ENCODE measurements at places on chromosomes 4 and X.

- no peak for DNase-seq
Measured at GRCh38 chrX:126825566-126826193, 6.2 kb downstream of the PRR32 start.

DNA sequence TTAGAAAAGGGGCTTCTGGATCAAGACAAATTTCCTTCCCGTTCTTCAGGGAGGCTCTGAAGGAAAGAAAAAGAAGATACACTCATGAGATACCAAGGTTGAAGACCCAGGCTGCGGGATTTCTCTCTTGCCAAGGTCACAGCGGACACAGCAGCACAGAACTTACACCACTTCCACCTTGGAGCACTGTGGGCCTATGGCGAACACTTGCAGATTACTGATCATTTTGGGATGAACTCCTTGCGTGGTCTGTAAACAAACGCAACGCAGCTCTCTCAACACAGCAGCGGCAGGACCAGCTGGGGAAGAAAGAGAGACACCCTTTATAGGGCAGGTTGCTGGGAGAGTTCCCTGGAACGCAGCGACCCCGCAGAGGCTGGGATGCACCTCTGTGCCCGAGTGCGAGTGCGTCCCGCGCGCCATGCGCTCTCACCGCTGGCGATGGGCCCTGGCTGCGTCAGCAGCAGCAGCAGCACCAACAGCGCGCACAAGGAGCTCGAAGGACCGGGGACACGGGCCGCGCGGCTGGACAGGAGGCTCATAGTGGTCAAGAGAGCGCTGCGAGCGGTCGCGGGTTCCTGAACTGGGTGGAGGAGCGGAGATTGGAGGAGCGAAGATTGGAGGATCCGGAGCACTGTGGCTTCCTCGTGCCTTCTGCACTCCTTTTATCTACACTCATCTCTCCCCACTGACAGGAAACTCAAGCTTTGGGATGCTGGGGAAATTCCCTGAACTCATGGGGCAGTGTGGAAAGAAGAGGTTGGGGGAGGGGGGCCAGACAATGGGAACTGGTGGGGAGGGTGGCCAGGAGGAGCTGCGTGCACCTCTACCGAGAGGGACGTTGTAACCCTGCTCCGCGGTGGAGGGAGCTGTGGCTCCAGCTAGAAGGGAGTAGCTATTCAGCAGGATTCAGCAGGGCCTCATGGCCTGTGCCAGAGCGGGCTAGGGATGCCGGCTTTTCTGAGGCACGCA, at the start of gene CXCL5:
Gene CXCL5, minus strand, starts transcription at position 638 of the 972 bp plus-strand sequence. Its CDS starts 96 bp downstream, at position 542.
- no peak for DNase-seq

DNA sequence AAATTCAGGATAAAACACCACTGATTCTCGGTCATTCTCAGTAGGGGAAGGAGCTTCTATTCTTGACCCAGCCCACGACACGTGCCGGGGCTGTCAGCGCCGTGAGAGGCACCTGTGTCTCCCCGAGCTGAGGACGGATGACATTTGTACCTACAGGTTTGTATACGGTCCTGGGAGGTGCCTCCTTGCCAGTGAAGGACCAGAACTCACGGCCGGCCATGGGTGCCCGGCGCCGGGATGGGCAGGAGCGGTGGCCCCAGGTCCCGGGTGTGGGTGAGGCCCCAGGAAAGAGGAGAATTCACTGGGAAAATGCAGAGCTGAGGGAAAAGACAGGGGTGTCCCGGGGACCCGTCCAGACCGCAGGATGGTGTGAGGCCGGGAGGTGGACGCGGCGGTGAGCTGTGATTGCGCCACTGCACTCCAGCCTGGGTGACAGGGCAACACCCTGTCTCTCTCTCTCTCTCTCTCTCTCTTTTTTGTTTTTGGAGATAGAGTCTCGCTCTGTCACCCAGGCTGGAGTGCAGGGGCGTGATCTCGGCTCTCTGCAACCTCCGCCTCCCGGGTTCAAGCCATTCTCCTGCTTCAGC, 48.9 kb upstream of the PPP2R3B start:
- no peak for DNase-seq

DNA sequence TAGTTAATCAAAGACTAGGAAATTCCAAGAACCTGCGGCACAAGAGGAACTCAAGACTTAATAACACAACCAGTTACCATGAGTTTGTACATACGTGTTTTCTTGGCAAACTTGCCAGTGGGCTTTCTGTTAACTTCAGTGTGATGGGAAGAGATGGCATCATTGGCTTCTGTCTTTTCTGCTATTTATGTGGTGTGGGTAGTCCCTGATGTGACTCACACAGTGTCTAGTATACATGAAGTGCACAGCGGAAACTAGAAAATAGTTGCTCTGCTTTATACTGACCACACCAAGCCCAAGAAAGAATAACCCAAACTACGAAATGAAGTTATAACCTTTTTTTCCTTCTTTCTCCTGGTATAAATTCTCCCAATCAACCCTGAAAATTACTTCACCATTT, 24.5 kb downstream of the DAPP1 start:
- no peak for DNase-seq

GRCh38 chr4:8915201-8916200, 43.9 kb upstream of the HMX1 start:
- peak; percentile 11 for DNase-seq

DNA sequence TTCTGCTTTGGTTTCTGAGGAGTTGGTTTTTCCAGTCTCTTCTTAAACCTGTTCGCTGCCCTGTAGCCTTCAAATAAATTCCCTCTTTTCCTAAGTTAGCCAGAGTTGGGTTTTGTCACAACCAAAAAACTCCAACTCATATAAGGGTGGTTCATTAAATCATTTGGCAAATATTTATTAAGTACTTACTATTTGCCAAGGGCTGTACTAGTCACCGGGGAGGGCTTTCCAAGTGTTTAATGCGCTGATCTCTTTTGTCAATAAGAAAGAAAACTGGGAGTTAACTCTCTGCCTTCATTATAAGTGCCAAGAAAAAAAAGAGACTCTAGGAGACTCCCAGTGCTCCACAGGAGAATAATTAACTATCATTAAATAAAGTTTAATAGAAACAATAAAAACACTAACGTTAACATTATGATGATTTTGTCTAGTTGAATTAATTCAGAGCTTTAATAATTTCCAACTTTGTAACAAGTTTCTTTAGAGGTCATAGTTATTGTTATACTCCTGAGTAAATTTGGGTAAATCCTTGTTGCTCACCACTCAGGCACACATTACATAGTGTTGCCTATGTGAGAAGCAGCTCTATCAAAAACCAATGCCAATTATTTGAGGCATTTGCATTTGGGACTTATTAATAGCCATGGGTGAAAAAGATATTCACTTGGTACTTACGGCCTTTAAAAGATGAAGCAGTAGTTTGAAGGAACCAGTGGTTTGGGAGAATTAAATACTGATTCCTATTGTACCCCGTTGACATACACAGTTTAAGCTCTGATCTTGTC, 122.5 kb upstream of the TEX13D start:
- DNase-seq: no peak

- DNase-seq: no peak
Measured at GRCh38 chrX:142040906-142041305, 137.2 kb downstream of the MAGEC1 start.

DNA sequence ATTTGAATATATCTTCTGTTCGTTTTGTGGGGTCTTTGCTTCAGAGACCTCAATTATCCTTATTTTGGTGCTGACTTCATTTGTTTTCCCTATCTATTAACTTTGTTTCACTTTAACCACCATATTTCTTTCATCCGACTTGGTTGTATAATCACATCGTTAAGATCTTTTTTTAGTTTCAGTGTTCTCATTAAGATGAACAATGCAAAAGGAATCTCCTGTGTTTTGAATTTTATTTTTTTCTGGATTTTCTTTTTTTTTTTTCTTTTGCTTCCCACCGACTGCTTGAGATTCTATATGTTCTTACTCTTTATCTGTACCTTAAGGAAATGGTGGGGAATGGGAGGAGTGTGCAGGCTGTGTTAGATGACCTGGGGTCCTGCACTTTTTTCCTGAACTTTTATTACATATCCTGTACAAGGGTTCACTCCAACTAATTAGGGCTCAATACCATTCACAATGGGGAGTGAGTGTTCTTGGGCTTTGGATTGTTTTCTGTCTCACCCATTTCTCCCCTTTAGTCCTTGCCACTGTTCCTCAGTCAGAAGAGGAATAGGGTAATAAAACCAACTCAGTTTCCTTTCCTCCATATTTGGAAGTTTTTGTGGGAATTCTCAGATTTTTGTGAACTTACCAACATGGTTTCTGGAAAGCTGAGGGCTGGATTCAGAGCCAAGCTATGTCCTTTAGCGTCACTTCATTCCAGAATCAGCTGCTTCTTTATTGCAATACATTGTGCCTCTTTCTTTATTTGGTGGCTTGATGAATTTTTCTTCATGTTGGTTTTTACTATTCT, 43.2 kb upstream of the BMPR1B start:
- no peak for DNase-seq

DNA sequence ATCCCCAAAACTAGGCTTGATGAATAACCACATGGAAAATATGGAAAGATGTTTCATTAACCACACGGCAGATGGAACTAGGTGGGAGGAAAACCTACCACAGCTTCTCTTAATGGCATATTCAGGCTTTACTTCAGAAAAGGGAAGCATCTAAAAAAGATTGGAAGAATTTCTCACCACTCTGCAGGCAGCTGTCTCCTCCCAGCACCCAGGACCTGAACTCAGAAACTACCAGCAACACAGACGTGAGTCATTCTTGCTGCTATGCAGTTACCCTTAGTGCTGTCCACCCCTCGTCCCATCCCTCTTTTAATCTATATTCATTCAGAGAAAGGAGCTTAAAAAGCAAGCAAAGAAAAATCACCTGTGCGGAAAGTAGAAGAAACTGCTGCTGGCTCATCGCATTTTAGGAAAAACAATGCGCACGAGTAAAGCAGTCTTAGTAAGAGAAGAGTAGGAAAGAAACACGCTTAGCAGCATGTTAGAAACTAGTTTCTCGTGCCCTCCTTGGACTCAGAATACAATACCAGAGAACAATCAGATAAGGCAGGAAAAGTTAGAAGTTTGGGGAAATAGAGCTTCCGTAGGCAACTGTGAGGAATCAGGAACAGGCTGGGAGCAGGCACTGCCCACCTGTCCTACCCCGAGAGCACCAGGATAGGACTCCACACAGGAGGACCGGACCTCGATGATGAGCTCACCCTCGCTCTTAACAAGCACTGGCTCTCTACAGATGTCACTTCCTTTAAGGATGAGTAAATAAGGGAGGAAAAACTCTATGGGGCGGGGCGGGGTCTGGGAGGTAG, 48.1 kb upstream of the ENPP6 start:
- no peak for DNase-seq

DNA sequence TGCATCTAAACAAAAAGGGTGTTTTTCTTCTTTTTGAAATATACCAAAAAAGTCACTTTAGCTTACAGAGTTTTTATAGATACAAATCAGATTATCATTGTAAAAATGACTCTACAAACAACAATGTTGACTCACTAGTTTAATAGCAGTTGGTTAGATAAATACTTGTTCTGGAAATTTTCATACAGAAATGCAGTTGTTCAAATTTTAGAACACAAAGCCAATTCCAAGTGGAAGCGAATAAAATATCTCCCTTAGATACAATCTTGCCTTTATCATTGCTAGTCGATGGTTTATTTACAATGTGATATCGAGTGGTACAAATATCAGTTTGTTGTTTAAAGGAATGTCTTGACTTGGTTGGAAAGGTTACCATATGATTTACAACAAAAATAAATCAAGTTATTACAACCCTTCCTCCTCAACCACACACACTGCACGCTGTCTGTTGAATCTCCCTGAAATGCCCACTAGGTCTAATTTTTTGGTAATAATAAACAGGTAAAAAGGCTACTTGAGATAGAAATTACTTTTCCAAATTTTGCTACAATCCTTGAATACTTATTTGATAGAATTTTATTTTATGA, 114.8 kb downstream of the CDS1 start:
- no peak for DNase-seq

DNA sequence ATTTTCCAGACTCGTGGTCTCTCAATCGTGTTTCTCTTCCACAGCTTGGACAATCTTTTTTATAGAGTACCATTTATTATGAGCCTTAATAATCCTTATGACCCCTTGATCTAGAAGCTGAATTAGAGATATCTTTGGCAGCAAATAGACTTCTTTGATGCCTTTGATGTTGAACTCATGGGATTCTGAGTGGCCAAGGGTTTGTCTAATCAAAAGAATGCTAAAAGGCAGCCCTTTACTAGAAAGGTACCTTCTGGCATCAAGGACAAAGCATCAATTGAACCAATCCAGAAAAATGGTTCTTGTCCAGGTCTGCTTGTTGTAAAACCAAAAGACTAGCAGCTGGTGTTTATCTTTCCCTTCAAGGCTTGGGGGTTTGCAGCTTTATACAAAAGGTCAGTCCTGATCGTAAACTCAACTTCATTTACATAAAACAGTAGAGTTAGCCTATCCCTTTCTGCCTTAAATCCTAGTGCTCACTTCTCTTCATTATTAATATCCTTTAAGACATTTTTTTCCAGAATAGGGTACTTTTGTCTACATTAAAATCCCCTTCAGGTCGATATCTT, 411.3 kb downstream of the FAT4 start:
- no peak for DNase-seq

GRCh38 chr4:1720163-1720983, 750 bp downstream of the TMEM129 start:
- DNase-seq: no peak

GRCh38 chr4:89753601-89754066, 83.3 kb downstream of the SNCA start:
- DNase-seq: no peak

DNA sequence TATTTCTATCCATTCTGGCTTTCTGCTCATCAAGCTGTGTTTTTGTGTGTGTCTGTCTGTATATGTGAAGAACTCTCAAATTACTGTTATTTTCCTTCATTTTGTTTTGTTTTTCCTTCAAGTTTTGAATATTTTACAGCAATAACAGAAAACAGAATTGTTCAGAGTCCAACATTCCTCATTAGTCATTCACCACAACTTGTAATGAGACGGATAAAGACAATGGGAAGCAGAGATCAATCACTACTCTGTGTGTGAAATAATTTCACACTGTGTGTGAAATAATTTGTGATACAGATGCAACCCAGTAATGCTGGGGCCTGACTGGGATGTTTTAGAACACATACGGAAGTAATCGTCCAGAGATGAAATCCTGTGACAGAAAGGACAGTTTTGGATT, 55.2 kb downstream of the HPGD start:
- DNase-seq: no peak

DNA sequence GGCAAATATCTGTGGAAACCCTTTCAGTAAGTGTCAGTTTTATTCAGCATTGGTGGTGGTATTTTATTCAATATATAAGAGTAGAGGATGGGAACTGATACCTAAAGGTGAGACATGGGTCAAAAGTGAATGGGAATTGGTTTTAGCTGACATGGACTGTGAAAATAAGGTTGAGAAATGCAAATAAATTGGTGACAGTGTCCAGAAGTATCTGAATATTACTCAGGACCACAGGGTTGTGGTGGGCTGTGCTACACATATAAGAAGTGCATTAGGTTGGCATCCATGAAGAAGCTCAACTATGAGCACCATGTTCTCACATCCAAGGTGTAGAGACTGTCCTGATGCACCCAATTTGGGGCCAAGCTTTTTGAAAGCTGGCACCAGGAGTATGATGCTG, 45.0 kb downstream of the ETDC start:
- no peak for DNase-seq

DNA sequence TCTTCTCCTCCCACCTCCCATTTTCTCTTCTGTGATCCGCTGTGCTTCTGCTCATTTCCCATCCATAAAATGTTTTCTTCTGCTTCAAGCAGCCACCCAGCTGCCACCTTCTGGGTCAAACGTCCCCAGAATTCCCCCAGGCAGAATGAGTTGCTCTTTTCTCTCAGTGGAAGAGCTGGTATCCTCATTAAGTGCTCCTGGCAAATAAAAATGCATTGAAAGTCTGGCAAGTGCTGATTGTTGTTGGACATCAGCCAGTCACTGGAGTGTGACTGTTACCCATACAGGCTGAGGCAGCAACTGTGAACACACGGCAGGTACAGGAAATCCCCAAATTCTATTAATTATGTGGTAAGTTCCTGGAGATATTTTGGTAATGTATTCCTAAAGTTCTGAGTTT, 52.6 kb downstream of the LIMCH1 start:
- no peak for DNase-seq
